Nephron progenitor cell (in vitro differentiated cells): ENCODE measurements at places on chromosomes 1 and 21.

GRCh38 chr1:152953761-152954160 is 6.8 kb downstream of the SPRR5 start:
- no peaks in the 10 kb centered on the region for H3K4me1 ChIP-seq
- peaks cover 16% of the 10 kb centered on the region for H3K27me3 ChIP-seq
- no peak overlapping the region for H3K4me3 ChIP-seq
- no peak for DNase-seq
- H3K27ac ChIP-seq, result no peak overlapping the region
- no peaks in the 10 kb centered on the region for H3K36me3 ChIP-seq

DNA sequence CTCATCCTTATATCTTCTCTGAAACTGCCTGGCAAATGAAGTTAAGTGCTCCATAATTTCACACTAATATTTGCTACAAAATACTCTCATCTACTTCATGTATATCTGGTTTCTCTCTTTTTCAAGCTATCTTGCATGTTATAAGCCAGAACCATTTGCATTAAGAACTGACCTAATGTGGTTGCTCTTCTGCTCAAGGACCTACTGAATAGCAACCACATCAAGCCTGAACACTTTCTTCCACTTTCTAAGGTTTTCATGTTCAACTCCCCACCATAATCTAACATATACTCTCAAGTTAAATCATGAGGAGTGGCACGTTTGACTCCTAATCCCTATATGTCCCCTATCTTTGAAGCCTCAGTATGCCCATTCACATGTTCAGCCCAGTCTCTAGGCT is 27.2 kb downstream of the RGS1 start:
- H3K36me3 ChIP-seq, result no peaks in the 10 kb centered on the region
- H3K4me1 ChIP-seq, result peaks cover 5% of the 10 kb centered on the region
- no peaks in the 10 kb centered on the region for H3K27me3 ChIP-seq
- H3K27ac ChIP-seq, result no peak overlapping the region

- no peaks in the 10 kb centered on the region for H3K4me1 ChIP-seq
- no peak overlapping the region for H3K27ac ChIP-seq
- no peaks in the 10 kb centered on the region for H3K36me3 ChIP-seq
- peak; percentile 80 for DNase-seq
- no peak overlapping the region for H3K4me3 ChIP-seq
Observed at GRCh38 chr1:160006312-160006940, 25.4 kb downstream of the PIGM start.

- no peaks in the 10 kb centered on the region for H3K4me1 ChIP-seq
- peaks cover 64% of the 10 kb centered on the region for H3K36me3 ChIP-seq
- H3K27me3 ChIP-seq, result no peaks in the 10 kb centered on the region
- H3K27ac ChIP-seq, result no peak overlapping the region
- H3K4me3 ChIP-seq, result no peak overlapping the region
Observed at GRCh38 chr1:43779805-43780403, 72.6 kb downstream of the ST3GAL3 start.

GRCh38 chr1:185291652-185292051 is 25.4 kb downstream of the IVNS1ABP start:
- H3K27ac ChIP-seq, result peak overlapping the region; percentile 40
- no peak for DNase-seq
- no peak overlapping the region for H3K4me3 ChIP-seq

- H3K27ac ChIP-seq, result no peak overlapping the region
- H3K27me3 ChIP-seq, result peaks cover 94% of the 10 kb centered on the region
- no peak overlapping the region for H3K4me3 ChIP-seq
- H3K36me3 ChIP-seq, result no peaks in the 10 kb centered on the region
Observed at GRCh38 chr1:50982611-50983010, 12.6 kb downstream of the CDKN2C start.

DNA sequence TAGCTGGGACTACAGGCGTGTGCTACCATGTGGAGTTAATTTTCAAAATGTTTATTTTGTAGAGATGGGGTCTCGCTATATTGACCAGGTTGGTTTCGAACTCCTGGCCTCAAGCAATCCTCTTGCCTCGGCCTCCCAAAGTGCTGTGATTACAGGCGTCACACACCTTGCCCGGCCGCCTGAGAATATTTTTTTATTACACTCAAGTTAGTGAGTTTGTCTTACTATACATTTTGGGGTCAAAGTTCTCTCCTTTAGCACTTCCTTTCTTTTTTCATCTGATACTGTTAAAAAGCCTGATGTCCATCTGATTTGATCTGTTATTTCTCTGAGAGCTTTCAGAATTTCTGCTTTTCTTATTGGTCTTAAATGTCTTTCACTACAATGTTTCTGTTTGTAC is 128.8 kb downstream of the KIAA0319L start:
- no peak overlapping the region for H3K4me3 ChIP-seq
- H3K4me1 ChIP-seq, result no peaks in the 10 kb centered on the region
- no peak for DNase-seq
- peaks cover 64% of the 10 kb centered on the region for H3K36me3 ChIP-seq
- H3K27me3 ChIP-seq, result no peaks in the 10 kb centered on the region

DNA sequence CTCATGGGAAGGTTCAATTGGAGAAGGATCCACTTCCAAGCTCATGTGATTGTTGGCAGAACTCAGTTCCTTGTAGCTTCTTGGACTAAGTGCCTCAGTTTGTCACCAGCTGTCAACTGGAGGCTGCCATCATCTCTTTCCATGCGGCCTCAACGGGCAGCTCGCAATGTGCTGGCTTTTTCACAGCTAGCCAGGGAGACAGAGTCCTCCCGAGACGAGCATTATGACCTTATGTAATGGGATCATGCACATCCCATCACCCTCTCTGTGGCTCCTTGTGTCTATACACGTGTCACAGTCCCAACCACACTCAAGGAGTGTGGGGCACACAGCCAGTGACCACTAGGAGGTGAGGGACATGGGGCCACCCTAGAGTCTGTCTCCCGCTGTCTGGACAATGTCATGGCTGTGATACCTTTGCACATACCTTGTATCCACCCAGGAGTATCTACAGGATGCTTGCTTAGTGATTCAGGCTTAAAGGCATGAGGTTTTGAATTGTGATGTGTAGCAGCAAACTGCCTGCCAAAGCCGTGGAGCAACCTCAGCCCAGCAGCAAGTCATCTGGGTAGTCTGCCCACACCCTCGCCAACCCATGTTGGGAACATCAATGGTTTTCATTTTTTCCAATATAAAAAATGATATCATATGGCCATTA is 3.9 kb upstream of the KRTAP10-6 start:
- no peak for DNase-seq
- H3K4me1 ChIP-seq, result peaks cover 54% of the 10 kb centered on the region
- H3K36me3 ChIP-seq, result peaks cover 12% of the 10 kb centered on the region
- peaks cover 5% of the 10 kb centered on the region for H3K27me3 ChIP-seq
- H3K4me3 ChIP-seq, result no peak overlapping the region
- H3K27ac ChIP-seq, result no peak overlapping the region
